Renal pelvis (tissue), 12 donors: ENCODE measurements at places on chromosomes 2 and 18. TPM values are rescaled to one million over a fixed set of nuclear protein-coding genes. Genes with fewer than 3 reads are reported as not detected.
A peak's percentile ranks its signal among the peaks of the same experiment; 100 is the strongest.

- no peak for DNase-seq
Observed at GRCh38 chr2:216294305-216294704, 78.0 kb downstream of the MARCHF4 start.

DNA sequence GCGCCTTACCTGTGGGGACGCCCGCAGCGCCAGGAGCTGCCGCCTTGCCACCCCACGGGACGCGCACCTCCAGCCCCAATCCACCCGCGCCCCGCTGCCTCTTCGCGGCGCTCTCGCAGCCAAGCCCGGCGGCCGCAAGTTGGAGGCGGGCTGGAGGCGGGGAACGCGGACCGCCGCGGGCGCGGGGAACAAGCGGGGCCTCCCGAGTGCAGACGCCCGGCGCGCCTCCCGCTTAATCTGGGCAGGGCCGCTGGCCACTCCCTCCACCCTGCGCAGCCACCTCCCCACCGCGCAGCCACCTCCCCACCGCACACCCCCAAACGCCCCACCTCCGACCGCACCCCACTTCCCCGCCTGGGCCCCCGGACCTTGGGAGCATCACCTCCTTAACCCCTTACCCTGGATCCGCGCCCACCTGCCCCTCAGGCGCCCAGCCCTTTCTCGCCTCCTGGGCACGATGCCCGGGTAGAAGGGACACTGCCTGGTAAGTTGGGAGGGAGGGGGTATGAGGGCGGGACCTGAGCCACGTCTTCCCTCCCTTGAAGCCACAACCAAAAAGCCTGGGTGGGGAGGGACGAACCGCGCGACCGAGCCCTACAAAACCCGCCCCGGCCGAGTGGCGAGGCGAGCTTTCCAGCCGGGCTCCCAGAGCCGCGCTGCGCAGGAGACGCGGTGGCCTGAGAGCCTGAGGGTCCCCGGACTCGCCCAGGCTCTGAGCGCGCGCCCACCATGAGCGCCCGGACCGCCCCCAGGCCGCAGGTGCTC lies at the start of the genes COL4A3 and COL4A4:
Gene COL4A3 (plus strand): TSS at position 627 of the 765 bp plus-strand sequence. CDS start 103 bp downstream, at position 730.
Gene COL4A4 (minus strand): TSS at position 208 of the 765 bp plus-strand sequence. CDS start 16,722 bp downstream, outside the sequence.
- DNase-seq = peak; percentile 33

DNA sequence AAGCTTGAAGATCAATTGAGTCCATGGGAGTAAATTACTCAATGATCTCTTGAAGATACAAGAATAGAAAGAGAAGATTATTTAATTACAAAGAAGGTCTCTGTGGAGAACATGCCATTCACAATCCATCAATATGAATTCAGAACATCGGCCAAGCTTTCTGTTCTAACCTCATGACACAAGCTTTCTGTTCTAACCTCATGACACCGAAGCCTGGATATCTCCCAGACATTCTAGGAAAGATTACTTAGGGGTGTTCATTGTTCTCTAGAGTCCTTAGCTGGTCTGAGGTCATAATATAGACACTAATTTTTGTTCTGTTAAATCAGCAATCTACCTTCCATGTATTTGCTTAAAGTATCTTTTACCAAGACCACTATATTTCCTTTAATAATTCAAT lies 95.5 kb downstream of the RDH14 start:
- no peak for DNase-seq

DNA sequence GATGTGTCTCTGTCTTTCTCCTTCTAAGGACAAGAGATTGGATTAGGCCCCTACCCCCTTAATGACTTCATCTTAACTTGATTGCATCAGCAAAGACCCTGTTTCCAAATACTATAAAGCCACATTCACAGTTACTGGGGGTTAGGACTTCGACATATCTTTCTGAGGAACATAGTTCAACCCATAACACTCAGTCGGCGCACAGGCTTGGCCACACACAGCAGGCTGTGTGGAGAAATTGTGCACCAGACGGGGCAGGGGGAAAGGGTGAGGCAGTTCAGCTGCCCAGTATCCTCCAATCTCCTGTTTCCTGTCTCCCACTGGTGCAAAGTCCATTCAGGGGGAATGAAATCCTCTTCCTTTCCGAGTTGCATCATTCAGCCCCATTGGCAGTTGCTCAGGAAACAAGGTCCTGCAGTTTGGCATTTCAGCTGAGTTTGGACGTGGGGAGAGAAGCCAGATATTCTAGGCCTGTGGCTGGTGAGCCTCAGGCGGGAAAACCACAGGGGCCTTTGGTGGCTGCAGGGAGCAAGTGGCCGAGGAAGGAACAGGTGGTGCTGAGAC lies 9.4 kb upstream of the RAPGEF4 start:
- DNase-seq = no peak

- DNase-seq = no peak
Observed at GRCh38 chr2:241092677-241093076, 9.4 kb downstream of the MTERF4 start.

GRCh38 chr2:63287956-63288355 lies 237.3 kb downstream of the OTX1 start:
- no peak for DNase-seq

SH3BP4 gene
- 37.7 TPM for polyA plus RNA-seq

DNA sequence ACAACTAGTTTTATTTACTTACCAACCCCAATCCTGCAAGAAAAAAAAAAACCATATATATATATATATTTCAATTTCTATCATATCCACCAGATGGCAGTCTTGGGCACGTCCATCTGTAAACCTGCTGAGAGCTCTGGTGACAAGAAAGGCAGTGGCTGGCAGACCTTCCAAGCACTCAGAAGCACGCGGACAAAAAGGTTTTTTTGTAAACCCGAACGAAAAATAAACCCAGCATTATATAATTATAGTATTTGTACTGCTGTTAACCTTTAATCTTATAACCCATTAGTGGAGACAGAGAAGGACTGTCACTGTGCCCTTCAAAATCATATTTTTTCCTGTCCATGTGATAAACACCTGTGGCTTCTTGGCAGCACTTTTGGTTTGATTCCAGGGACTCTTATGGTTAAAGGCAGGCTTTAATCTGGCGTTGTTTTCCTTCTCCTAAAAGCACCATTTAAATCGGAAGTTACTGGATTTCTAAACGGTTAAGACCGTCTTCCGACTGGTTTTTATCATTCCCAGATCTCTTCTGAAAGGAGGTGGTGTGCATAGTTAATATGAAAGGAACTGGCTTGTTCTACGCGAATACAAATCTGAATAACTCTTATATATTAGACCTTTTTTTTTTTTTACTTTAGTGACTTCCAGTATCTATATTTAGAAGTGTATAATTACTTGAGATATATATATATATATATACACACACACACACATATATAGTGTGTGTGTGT lies 31.0 kb upstream of the SLC3A1 start:
- DNase-seq = peak; percentile 77

DNA sequence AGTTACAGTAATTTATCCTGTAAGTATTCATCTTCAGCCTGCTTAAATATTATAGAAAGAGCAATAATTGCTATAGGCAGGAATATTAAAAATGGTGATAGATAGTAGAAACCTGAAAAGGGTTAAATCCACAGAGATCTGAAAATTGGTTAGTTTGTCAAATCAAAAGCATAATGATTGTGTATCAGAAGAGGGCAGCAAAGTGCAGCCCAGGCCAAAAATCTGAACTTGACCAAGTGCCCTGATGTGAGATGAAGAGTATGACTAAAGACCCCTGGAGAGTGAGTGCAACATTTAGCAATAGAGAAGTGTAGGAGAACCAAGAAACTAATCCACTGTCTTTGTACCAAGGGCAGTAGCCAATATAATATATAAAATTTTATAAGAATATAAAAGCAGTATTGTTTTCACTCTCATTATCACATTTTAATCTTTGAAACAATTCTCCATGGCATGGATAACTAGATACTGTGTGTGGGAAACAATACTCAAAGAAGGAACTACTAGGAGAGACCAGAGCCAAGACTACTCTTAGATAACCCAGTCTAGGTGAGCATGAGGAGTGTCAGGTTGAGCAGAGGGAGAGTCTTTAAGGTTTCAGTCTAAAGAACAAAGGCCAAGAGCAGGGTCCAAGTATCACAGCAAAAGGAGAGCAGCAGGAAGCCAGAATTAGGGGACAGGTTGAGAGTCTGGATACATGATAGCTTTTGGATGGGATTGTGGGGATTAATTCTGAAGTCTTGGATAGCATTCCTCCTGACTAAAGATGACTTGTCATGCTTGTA lies 148.7 kb downstream of the CALCRL start:
- DNase-seq = no peak

SMIM21 gene
- polyA plus RNA-seq = 0.18 TPM

DNA sequence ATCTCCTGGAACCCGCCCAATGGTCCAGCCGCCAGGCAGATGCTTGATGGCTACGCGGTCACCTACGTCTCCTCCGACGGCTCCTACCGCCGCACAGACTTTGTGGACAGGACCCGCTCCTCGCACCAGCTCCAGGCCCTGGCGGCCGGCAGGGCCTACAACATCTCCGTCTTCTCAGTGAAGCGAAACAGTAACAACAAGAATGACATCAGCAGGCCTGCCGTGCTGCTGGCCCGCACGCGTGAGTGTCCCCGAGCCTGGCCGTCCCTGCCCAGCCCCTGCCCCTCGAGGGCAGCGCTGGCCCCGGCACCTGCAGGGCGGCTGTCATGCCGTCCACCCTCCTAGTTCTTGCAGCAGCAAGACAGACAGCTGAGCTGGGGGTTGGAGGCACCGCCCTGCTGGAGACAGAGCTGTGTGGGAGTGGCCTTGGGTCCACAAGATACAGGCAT lies 36.7 kb downstream of the MTERF4 start:
- no peak for DNase-seq

- DNase-seq = peak; percentile 82
Observed at GRCh38 chr18:49359732-49360444, 100.6 kb downstream of the DYM start.

DNA sequence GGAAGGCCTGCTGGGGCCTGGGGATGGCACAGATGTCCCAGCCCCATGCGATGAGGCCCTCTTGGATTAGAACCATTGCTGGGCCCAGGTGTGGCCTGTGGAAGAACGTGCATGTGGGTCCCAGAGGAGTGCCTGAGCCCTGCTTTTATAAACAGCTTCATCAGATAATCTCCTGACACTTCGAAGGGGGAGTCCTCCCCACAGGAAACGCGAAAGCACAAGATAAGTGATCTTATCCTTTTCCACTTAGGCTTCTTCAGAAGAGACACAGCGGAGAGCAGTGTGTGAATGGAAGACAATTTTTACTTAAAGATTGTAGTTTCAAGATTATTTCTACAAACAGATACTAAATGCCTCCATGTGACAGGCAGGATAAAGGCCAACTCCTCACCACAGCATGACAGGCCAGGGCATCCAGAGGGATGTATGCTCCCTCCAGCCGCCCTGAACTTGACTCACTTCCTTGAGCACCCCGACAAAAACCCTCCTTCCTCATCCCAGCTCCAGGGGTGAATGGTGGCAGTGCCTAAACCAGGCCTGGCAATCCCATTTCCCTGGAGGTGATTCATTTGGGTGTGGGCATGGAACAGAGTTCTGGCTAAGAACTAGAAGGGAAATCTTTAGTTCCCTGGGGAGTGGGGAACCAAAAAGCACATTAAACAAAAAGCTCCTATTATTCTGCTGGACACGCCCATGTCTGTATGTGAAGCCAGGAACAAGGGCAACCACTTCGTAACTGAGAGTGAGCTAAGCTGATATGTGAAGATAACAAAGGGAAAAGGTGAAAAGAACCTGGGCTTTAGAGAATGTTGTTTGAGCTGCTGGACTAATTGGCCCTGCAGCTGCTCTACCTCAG lies 56.2 kb upstream of the TMEM163 start:
- no peak for DNase-seq

DNA sequence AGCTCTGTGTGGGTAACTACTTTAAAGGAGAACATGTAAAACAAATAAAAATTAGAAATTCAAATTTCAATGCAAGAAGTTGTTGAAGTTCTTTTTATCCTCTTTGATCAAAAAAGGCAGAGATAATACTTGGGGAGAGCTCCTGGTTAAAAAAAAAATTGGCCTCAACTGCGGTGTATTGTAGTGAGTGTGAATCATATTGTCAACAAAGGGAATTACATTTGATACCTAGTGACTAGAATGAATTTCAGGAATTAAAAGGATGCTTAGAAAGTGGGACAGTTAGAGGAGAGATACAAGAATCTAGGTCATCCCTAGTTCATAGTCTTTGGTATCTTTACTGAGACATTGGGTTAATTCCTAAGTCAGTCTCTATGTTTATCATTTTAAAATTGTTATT lies 473.0 kb downstream of the CCDC85A start:
- DNase-seq = no peak

ALPP gene
- not detected for polyA plus RNA-seq

DNA sequence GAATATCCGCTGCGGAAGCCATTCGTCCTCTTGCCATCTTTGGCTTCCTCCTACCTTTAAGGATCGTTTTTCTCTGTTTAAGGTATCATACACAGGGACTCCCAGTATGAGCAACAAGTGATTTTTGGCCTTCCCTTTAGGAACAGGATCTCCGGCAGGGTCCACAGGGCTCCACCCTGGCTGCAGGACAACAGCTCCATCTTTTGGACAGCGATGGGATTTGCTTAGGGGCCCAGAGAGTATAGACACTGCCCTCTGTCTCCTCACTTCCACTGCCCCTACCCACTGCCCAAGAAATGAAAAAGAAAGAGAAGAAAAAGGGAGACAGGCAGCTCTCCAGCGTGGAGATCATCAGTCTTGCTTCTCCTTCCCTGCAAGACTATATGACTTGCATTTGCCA lies 224.5 kb downstream of the UXS1 start:
- no peak for DNase-seq

- DNase-seq = no peak
Observed at GRCh38 chr2:26284132-26284531, 39.4 kb downstream of the HADHB start.

DNA sequence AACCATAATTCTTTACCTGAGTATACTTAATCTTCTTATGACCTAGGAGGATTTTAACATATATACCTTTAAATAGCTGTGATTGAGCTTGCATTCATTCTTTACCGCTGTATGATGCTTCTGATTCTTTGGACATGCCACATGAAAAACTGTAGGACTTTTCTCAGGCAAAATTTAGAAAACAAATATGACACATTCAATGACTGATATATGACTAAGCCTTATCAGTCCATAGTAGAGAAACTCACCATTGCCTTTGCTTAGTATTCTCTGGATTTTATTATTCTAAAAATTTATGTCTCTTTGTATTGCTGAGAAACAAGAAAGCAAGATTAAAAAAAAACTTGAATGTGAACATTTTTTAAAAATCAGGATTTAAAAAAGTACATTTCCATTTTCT lies 3.7 kb downstream of the FAM171B start:
- no peak for DNase-seq

- DNase-seq = no peak
Observed at GRCh38 chr2:142930835-142931398, 53.5 kb downstream of the KYNU start.

DNA sequence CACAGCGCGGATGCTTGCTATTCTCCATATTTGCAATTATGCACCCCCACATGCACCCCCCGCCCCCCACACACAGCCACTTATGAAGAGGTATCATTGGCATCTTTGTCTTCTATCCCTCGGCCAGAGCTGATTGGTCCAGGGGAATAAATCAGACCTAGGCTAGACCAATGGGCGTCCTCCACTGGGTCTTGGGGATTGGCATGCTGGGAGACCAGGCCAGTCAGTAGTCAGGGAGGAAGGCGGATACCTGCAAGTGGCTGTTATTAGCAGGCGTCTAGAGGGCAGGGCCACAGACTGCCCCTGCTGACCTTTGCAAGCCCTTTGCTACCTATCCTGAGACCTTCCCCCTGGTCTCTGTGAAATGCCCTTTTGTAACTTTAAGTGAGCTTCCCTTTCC lies 30.0 kb downstream of the ATOH8 start:
- DNase-seq = no peak

PARD6G gene
- 32.2 TPM for polyA plus RNA-seq

- no peak for DNase-seq
Observed at GRCh38 chr2:120473522-120474271, 127.8 kb downstream of the INHBB start.

- no peak for DNase-seq
Observed at GRCh38 chr18:9535430-9535991, 60.2 kb downstream of the RALBP1 start.

DCAF17 gene
- 34.5 TPM for polyA plus RNA-seq

GRCh38 chr2:9699139-9700108 lies 68.6 kb upstream of the YWHAQ start:
- DNase-seq = no peak
